NCI-H1105 (cell line): ENCODE measurements at places on chromosomes 7 and 10.

DNA sequence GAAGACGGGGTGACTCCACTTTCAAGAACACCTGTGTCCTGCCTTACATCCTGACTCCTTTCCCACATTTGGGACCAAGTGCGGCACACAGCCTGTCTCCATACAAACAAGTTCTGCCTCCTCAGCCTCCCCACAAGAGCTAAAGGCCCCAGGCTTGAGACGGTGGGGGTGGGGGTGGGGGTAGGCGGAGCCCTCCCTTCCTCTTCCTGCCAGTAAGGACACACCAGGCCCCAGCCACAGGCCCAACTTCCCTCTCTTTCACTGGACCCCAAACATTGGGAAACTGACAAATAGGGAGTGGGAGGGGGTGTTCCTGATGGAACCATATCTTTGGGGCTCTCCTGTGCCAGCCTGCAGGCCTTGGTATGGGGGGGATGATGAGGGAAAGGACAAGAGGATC, 4.6 kb downstream of the CDK5 start:
- no peak for DNase-seq

DNA sequence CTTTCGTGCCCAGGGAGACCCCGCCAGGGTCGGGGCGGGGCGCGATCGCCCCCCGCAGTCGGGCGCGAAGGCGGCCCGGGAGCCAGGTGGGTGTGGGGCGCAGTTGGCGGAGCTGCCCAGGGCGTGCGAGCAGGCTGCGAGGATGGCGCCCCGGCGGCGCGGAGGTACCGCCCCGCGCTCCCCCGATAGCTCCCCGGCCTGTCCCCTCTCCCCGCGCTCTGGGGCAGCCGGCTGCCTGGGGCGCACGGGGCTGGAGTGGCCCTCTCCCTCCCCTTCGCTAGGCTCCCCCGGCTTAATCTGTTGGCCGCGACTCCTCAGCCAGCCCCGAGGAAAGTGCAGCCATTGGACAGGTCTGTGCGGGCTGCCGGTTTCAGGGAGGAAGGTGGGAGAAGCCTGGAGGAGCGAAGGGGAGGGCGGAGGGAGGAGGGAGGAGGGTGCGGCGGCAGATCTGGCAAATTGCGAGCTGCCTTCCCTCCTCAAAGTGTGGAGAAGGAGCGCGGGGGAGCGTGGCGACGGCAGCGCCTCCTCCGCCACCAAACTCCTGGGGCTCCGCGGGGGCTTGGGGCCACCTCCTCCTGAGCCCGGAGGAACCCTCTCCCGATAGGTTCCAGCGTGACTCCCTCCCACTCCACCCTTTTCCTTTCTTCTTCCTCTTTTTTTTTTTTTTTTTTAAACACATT, 361 bp upstream of the PLXDC2 start:
- DNase-seq = peak; percentile 11

GRCh38 chr7:126768836-126769235, 483.9 kb downstream of the GRM8 start:
- DNase-seq = no peak

GRCh38 chr10:131201741-131202515, 109.6 kb downstream of the TCERG1L start:
- no peak for DNase-seq

- no peak for DNase-seq
Measured at GRCh38 chr7:149789101-149789500, 15.7 kb upstream of the ZNF467 start.

GRCh38 chr10:123522702-123523312, 143.3 kb upstream of the GPR26 start:
- no peak for DNase-seq

DNA sequence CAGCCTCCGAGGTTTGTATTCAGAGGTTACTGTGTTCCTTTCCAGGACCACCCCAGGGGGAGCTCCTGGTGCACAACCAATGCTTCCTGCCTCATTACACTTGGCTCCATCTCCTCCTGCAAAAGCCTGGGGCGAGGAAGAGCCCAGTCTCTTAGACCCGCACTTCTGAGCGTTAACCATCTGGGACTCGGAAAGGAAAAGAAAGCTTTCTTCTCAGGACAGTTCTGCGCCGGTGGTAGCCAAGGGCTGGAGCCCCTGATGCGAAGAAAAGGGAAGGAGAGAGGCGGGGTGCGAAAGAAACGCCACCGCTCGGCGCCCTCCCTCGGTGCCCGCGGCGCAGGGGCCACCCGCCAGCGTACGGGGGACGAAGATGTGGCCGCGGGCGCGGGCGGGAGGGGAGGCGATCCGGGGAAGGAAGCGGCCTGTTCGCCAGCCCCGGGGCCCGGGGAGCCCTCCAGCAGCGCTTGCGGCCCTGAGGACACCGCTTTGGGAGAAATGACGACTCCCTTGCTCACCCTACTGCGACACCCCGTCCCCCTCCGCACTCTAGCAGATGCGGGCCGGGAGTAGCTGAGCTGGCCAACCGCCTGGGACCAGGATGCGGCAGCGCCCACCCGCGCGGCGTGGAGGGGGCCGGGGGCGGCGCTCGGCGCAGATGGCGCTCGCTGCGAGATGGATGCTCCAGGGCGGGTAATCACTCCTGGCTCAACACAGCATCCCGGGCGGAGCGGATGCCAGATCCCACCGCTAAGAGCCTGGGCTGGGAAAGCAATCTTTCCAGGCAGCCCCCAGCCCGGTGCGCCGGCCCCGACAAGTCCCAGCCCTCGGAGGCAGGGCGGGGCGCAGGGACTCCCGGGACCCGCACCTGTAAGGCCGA, 1.3 kb downstream of the NRCAM start:
- DNase-seq = peak; percentile 65

DNA sequence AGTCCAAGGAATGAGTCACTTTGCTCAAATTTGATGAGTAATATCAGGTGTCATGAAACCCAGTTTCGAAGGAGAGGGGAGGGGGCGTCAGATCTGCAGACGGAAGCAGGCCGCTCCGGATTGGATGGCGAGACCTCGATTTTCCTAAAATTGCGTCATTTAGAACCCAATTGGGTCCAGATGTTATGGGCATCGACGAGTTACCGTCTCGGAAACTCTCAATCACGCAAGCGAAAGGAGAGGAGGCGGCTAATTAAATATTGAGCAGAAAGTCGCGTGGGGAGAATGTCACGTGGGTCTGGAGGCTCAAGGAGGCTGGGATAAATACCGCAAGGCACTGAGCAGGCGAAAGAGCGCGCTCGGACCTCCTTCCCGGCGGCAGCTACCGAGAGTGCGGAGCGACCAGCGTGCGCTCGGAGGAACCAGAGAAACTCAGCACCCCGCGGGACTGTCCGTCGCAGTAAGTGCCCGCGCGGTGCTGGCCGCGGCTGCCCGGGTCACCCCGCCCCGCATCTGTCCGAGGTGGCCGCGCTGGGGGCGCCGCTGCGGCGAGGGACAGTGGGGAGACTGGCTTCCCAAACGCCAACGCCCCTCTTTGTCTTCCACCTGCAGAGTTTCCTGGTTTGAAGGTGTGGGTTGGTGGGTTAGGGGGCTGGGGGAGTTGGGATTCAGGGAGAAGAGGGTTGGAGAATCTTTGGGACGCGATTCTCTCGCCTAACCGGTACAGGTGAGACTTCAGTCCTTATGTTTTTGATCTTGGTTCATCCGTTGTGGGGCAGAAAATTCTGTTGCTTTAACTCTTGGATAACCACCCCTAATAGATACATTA, at the start of gene TAC1:
Gene TAC1 (plus strand): TSS at position 351 of the 829 bp plus-strand sequence. CDS start 527 bp downstream, outside the sequence.
- DNase-seq = no peak

GRCh38 chr7:83749495-83749894, 100.6 kb upstream of the SEMA3E start:
- no peak for DNase-seq

DNA sequence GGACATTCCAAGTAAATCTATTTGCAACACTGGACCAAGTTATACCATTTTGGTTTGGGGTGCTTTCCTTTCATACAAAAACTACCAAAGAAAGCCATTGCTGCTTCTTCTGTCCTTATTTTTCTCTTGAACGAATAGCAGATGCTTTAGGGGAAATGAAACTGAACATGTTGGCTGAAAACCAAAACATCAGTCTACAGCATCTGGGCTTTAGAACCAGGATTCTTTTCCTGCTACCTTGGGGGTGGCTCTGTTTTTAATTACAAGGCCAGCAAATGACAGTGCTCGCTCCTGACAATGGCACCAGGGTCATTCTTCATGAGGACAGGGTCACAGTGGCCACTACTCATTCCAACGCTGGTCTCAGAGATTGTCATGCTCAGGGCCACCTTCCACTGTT, 80.3 kb downstream of the WDR11 start:
- no peak for DNase-seq

DNA sequence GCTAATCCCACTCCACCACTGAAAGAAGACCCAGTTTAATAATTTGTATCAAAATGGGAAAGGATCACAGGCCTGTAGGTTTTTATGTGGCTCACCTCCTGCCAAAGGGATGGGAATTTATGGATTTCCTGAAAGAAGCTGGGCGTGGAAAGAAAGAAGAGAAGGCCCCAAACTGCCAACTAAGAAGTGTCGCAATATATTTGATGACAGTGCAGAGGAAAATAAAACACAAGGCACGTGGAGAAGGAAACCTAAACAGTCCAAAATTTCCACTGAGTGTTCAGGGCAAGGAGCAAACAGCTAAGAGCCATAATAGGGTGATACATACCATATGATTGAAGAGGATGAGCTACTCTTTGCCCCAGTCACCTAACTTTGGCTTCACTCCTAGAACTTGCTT, 667.2 kb downstream of the GATA3 start:
- no peak for DNase-seq

DNA sequence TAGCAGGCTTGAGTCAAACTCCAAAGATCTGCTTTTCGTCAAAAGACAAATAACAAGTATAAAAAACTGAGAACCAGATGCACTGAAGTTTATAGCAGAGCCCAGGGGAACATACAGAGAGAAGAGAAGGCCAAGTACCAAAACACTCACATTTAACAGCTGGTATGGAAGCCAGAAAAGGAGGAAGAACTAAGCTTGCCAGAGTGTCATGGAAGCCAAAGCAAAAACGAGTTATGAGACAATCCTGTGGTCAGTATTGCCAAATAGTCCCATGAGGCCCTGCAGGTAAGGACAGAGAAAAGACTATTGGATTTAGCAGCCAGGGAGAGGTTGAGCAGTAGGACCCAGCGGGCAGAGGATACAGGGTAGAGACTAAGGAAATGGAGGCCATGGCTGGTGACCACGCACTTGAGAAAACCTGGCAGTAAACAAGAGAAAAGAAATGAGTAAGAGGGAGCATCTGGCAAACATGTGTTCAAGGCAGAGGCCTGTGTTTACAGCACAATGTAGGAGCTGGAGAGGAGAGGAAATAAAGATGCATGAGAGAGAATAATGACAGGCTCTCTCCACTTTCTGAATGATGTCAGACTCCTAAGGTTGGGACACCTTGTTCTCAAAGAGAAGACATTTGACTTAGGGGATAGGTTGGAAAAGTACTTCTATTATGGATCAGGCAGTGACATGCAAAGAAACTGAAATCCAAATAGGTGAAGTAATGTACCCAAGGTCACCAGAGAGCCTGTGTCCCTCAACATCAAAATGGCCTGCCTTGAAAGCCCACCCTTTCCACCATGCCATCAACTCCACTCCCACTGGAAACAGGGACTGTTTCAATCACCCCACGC, 9.1 kb downstream of the CREB3L2 start:
- DNase-seq = no peak

GRCh38 chr10:105844241-105844640, 1203.2 kb downstream of the SORCS3 start:
- DNase-seq = peak; percentile 17

DNA sequence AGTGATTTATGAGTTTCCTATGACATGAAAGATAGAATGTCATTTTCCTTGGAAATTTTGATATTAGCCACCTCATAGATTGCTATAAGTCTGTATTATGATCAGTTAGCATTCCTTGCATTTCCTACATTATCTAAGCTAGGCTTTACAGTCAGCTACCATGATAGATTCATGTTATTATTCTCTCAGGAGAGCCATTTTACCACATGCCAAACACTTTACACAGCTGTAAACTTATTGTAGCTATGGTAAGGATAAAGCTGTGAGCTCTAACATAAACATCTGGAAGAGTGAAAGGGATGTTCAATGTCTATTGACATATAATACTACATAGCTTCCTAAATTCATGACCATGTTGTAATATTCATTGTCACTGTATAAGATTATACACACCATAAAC, 608.0 kb downstream of the PHTF2 start:
- no peak for DNase-seq

DNA sequence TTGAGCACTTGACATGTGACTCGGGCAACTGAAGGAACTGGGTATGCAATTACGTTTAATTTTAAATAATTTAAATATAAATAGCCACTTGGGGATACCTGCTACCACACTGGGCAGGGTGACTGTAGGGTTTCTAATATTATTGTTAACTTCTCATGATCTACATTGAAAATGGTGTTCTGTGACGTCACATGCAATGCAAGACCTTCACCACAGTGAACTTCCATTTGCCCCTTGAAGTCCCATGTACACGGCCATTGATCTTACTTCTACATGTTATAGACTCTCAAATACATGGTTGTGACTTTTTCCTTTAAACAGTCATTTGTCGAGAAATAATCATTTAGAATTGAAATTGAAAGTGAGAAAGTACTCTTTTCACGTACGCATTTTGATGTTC, 154.0 kb downstream of the MGMT start:
- no peak for DNase-seq

- no peak for DNase-seq
Measured at GRCh38 chr7:101970801-101971200, 153.4 kb downstream of the CUX1 start.

DNA sequence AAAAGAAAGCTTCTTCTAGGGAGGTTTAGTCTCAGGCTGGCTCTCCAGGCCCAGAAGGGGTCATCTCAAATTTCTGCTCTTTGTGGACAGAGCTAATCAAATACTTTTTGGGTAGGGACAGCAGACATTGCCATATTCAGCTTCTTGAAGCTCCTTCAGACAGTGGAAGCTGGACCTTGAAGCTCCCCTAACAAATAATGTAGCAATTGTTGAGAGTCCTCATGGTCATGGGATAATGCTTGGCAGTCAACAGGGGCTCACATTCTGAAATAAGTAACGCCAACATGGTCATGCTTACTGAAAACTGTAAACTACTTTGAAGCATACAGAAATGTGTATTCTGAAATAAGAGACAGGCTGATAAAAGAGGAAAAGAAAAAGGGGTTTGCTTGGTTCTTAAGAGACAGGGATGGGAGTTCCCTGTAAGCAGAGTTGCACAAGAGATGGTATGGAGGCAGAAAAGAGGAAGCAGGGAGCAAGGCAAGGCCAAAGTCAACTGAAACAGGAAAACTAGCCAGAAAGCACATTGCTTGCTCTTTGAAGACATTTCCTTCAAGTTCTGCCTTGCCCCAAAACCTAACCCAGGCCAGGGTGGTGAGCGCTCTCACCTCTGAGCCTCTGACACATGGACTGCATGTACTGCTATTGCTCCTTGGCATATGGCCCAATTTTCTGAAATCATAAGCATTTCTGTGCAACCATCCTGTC, 53.1 kb upstream of the KMT2E start:
- no peak for DNase-seq

- no peak for DNase-seq
Measured at GRCh38 chr10:22437620-22438588, 92.6 kb downstream of the SPAG6 start.

- DNase-seq = no peak
Measured at GRCh38 chr10:70087616-70088307, 35.1 kb downstream of the MACROH2A2 start.

DNA sequence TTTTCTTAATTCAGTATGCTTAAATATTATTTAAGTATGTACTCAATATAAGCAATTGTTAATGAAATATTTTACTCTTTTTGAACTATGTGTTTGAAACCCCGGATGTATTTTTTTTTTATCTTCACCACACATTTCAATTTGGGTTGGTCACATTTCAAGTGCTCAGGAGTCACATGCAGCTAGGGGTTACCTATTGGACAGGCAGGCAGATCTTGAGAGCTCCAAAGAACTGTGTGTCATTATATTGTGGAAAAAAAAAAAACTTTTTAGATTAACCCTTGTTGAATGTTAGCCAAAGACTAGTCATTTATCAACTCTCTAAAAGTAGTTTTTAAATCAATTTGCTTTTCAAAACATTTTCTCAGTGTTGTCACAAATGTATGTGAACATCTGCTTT, 37.2 kb downstream of the IKZF1 start:
- no peak for DNase-seq
